ENCODE measurements at places on chromosomes 5 and 9.

GRCh38 chr5:91443023-91443422, 59.9 kb upstream of the ARRDC3 start:
- no peak for DNase-seq

DNA sequence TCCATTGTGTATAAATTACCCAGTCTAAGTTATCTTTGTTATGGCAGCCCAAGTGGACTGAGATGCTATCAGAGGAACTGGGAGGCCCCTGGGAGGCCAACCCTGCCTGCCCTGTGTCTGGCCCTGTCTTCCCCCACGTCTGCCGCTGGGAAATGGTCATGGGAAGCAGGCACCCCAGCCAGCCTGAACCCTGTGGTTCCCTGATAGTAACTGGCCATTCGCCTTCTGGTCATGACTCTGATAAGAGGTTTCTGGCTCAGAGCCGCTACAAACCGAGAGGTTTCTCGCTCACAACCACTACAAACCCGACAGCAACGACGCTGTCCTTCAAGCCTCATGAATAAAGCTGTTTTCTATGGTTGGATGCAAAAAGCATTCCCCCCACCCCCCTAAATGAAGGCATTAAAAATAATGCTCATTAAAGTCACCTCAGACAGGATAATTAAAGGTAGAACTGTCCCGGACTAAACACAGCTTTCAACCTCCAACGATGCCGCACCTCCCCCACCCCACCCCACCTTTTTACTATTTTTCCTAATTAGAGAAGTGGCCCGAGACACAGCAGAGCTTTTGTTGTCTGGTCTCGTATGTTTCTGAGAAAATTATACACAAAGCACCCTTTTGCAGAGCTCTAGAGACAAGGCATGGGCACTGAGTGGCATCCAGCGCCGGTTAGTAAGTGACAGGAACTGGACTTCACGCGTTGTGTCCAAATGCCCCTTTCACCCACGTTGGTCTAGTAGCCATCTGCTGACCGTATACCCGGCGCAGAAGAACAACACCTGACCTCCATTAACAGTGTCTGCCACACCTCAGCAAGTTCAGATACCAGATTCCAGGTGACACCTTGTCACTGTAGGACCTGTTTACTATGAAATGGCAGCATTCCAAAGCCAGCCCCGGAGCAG, 140.8 kb downstream of the COL23A1 start:
- no peak for DNase-seq

- no peak for DNase-seq
Measured at GRCh38 chr5:33043343-33043997, 332.3 kb downstream of the NPR3 start.

GRCh38 chr5:36495611-36496010, 110.8 kb upstream of the SLC1A3 start:
- DNase-seq, result no peak

- no peak for DNase-seq
Measured at GRCh38 chr9:120336021-120336752, 243.8 kb downstream of the CDK5RAP2 start.

DNA sequence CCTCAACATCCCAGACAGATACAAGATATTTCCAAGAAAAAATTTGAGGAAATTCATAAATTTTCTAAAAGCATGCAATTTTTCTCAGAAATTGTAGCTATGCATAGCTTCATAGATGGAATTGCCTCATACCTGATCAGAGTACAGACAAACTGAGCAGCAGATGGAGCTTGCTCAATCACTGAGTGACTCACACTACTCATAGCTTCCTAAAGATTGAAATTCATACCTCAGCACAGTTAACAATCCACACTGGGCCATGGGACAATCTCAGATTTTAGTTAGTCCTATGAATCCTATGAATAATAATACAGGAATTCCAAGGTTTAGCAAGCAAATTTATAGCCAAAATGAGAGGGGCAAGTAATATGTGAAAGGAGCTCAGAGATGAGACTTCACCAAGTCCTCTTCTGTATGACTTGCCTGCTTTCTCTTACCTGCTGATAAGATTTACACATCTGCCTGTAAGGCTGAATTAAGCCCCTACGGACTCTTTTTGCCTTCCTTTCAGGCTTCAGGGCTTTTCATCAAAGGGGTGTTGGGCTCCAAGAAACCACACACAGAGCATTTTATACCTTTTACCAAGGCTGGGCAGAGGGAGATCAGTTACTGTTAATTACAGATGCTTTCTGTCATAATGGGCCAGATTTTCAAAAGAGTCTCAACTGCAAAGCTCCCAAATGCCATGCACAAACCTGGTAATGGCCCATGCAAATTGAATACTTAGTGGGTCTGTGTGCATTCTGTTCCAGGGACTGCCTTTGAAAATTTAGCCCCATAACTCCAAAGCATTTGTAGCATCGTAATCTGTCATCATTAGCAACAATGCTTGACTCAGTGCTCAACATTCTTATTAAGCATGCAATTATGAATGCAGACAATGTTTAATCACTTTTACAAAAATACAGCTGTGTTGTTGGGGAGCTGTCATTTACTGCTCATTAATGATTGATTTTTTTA, 439.3 kb downstream of the DTWD2 start:
- no peak for DNase-seq

DNA sequence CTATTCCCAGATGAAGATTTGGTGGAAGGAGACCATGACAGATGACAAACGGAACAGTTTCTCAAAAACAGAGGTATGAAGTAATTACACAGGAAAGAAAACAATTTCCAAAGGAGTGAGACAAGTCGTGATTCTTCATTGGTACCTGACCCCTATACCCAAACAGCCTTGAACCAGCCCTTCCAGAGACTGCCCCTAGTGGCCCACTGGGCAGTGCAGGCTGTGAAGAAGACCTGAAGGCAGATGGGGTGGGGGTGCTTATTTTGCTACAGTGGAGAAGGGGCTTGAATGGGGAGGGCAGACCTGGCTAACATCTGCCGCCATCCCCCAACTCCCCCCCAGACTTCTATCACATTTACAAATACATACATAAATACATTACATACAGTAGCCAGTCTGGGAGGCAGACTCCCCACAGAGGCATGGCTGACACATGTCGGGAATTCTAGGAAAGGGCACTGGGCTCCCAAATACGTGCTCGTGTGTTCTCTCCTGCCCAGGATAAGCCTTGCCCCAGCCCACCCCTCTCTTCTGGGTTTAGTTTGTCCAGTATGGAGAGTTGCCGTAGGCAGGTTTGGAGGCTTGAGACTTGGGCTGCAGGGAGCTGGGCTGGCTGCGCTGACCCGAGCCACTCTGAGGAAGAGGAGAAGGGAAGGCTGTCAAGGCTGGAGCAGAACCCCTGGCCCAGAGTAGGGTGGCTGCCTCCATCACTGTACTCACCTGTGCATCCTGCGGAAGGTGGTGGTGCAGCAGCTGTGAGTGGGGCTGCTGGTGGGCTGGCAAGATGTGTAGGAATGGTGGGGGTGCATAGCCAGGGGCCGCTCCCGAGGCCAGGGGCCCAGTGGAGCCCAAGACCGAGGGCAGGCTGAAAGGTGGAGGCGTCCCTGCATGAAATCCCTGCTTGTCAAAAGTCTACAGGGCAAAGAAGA, 105.3 kb downstream of the UBE2R2 start:
- no peak for DNase-seq

- DNase-seq, result no peak
Measured at GRCh38 chr5:83031381-83031780, 45.8 kb downstream of the TMEM167A start.

DNA sequence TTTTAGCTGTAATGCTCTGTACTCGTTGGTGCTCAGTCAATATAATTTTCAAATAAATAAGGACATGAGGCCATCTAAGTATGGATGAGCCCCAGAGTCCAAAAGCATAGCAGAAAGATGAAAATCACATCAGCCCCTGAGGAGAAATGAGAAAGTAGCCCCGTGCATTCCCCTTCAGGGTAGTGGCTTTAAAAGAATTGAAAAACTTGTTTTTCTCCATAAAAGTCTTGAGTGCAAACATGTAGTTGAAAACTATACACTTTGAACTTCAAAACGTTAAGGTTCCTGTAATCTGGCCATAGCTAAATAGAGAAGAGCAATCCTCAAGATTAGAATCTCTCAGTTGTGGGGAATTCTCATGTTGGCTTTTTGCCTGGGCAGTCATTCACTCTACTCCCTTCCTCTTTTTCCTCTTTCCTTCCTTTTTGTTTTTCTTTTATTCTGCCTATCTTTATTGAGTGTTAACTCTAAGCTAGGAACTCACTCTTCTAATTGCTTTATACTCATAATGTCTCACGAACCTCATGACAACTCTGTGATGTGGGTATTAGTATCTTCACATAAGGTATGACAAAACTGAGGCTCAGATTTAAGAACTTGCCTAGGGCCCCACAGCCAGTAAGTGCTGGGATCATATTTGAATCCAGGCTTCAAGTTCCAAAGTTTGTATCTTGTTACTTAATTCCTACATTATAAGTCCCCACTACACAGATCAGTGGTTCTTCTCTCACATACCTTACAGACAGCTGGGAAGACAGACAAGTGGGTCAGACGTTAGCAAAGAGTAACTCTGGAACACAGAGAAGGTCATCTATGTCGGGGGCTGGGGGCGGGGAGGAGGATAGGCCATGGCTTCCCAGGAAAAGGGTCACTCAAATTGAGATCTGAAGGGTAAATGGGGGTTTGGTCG, 46.4 kb upstream of the ABCA1 start:
- DNase-seq, result no peak

DNA sequence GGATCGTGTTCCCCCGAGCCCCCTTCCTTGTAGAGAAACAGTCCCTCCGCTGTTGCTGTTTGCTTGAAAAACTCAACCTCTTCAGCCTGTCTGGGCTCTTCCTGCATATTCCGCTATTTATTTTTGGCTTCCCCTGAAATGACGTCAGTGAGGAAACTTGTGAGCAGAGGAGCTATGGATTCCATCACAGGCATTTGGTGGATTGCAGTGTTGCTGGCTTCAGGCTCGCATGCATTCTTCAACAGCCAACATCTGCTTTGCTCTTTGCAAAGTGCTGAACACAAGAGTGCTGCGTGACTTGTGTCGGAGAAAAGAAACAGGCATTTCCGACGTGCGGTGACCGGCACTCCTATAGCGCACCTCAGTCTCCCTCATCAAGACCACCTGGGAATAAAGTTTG, 232.7 kb downstream of the RFK start:
- no peak for DNase-seq

GRCh38 chr5:36049949-36050348, 16.7 kb downstream of the UGT3A2 start:
- no peak for DNase-seq

- DNase-seq, result no peak
Measured at GRCh38 chr9:130176760-130177159, 4.6 kb downstream of the NCS1 start.

DNA sequence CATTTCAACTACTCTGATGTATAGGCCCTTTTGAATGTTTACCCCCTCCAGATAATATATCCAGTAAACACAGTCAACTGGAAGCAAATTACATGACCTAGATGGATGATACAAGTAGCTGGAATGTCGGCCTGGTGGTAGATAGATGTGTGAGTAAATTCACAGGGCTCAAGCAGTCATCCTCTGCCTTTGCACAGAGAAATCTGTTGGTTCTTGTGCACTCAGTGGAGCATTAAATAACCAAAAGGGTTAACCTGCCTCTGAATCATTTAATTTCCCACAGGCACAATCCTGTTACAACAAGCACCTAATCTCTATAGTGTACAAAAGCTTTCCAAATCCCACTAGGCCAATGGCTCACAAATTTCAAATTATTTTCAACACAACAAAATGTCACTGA, 668.3 kb downstream of the DNAH5 start:
- DNase-seq, result no peak

DNA sequence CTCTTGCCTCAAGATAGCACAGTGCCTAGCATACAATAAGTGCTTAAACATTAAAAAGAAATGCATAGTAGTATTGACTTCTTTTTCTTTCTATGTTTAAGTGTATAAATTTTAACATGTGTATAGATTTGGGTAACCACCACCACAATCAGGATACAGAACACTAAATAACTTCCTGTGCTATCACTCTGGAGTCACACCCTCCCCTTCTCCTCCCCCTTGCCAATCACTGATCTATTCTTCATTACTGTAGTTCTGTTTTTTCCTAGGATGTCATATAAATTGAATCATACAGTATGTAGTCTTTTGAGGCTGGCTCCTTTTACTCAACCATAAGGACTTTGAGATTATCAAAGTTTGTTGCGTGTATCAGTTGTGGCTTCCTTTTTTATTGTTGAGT, 68.5 kb downstream of the OSTF1 start:
- no peak for DNase-seq

- no peak for DNase-seq
Measured at GRCh38 chr5:160213537-160213936, 15.8 kb upstream of the FABP6 start.

DNA sequence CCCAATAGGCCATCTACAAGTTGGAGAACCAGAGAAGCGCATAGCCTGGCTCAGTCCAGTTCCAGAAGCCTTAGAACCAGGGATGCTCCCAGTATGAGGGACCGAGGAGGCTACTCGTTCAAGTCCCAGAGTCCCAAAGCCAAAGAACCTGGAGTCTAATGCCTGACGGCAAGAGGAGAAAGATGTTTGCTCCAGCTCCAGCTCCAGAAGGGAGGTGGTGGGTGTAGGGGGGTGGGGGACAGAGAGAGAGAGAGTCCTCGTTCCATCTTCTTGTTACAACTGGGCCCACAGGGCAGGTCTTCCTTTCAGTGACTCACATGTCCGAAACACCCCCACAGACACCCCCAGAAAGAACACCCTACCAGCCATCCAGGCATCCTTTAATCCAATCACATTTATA, 63.9 kb downstream of the SEC61B start:
- DNase-seq, result no peak

- DNase-seq, result no peak
Measured at GRCh38 chr5:76794871-76795270, 24.0 kb upstream of the F2RL1 start.

DNA sequence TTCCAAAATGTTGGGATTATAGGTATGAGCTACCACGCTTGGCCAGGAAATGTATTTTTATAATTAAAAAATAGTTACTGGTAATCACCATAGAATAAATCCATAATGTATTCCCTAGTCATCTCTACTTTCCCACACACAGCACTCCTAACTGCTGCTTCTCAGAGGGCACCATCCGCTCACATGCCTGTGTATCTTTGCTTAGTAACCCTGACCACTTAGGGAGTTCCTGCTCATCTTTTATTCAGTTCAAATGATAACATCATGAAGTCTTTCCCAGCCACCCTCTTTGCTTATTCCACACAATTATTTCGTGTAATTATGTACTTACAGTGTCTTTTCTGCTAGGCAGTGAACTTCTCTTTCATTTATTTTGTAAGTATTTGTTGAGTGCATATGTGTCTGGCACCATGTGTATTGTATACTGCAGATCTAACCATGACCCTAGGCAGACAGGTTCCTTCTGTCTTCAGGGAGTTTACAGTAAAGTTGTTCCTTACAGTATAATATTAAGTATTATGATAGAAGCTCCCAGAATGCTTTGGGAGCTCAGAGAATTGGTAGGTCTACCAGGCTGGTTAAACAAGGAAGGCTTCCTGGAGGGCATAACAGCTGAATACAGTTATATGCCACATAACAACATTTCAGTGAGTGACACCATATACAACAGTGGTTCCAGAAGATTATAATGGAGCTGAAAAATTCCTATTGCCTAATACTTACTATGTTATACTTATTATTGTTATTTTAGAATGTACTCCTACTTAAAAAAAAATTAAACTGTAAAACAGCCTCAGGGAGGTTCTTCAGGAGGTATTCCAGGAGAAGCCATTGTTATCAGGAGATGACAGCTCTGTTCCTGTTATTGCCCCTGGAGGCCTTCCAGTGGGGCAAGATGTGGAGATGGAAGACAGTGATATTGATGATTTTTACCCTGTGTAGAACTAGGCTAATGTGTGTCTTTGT, 39.2 kb downstream of the DCAF10 start:
- DNase-seq, result no peak

GRCh38 chr9:109401169-109401989, 80.5 kb upstream of the EPB41L4B start:
- no peak for DNase-seq

GRCh38 chr5:174972291-174972690, 247.9 kb downstream of the MSX2 start:
- DNase-seq, result no peak
